HepG2 (cell line): ENCODE measurements at places on chromosomes 12 and 14.

GRCh38 chr14:76891391-76891790 is 65.2 kb downstream of the LRRC74A start:
- DNase-seq: no peak

- DNase-seq: no peak
These were observed 9.6 kb downstream of the ISM2 start for GRCh38 chr14:77489041-77489440.

- DNase-seq: no peak
These were observed 33.1 kb downstream of the CMKLR1 start for GRCh38 chr12:108305991-108306501.

DNA sequence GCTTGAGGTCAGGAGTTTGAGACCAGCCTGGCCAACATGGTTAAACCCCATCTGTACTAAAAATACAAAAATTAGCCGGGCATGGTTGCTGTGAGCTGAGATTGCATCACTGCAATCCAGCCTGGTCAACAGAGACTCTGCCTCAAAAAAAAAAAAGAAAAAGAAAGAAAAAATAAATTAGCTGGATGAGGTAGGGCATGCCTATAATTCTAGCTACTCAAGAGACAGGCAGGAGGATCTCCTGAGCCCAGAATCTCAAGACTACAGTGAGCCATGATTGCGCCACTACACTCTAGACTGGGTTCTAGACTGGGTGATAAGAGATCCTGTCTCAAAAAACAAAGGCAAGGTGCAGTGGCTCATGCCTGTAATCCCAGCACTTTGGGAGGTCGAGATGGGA is 16.9 kb downstream of the PPP4R3A start:
- DNase-seq: no peak

- no peak for DNase-seq
These were observed 762.3 kb downstream of the DIO2 start for GRCh38 chr14:79448960-79449359.

- no peak for DNase-seq
These were observed 18.0 kb upstream of the OR4K5 start for GRCh38 chr14:19902409-19902808.

GRCh38 chr12:45688183-45688582 is 41.3 kb upstream of the ARID2 start:
- no peak for DNase-seq

- no peak for DNase-seq
These were observed 302.1 kb upstream of the FBXO33 start for GRCh38 chr14:39734306-39734705.

DNA sequence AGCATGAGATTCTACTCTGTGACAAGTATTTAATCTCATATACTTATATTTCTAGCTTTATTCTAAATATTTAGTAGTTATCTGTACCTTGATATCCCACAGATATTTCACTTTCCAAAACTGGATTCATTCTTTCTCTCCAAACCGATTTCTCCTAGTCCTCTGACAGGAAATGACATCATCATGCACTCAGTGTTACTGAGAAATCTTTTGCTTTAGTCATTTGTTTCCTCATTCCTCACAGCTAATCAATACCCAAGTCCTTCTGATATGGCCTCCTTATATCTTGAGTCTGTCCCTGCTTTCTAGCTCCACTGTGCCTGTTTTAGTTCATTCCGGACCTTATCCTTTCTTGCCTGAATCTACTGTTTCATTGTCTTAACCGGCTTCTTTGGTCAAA is 39.4 kb upstream of the E2F7 start:
- DNase-seq: no peak

GRCh38 chr14:52068615-52069306 is at the start of gene NID2:
Gene NID2 (minus strand): TSS chr14:52069059. CDS start chr14:52068994, 65 bp downstream.
- DNase-seq: peak; percentile 20

DNA sequence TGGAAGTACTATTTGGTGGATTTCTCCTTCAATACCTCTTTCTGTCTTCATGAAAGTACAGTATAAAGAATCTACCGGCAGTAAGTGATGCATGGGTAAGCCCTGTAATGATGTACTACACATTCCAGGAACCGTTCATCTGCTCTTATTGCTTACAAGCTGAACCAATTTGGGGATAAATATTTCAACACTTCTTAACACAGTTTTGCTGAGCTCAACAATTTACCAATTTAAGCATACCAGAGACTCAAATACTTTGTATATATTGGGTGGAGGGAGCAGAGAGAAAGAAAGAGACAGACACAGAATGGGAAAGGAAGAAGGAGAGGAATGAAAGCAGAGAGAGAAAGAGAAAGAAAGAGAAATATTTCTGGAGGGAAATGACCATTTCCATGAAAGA is 821.1 kb upstream of the FLRT2 start:
- DNase-seq: no peak

GRCh38 chr12:55736780-55737580 is 5.9 kb upstream of the GDF11 start:
- peak; percentile 84 for DNase-seq
